ENCODE measurements at places on chromosomes 1 and 21. TPM values are rescaled to one million over a fixed set of nuclear protein-coding genes. Genes with fewer than 3 reads are reported as not detected.

HRNR gene
- not detected for total RNA-seq

SYNJ1 gene
- total RNA-seq, result 25.0 TPM

DNA sequence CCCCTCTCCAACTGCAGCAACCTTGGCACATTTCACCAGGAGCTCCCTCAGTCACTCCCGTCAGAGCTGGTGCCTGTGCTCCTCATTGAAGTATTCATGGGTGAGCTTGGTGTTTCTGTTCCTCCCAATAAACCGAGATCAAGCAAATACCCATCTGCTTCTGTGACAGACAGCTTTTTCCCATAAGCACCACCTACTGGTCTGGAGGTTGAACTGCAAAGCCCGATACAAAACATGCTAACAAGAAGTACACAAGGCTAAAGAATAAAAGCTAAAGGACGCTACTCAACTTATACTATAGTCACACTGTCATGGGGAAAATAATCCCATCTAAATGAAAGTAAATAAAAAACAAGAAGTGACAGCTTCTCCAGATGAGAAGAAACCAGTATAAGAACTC, 111.9 kb upstream of the C21orf91 start:
- DNase-seq, result no peak

- no peak for DNase-seq
Observed at GRCh38 chr1:190104961-190105360, 372.7 kb downstream of the BRINP3 start.

DNA sequence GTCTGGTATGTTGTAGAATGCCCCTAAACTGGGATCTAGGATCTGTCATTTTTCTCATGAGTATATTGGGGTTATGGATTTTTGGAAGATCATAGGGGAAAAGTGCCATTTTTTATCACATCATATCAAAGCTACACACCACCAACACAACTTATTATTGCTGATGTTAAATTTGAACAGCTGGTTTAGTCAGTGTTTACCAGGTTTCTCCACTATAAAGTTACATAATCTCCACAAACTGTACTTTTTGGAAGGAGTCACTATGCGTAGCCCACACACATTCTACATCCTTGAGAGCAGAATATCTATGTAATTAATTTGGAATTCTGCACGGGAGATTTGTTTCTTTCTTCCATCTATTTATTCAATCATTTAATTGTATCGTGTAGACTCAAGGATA, 35.2 kb downstream of the RC3H1 start:
- DNase-seq, result no peak

DEPDC1 gene
- total RNA-seq, result 18.1 TPM

CHI3L1 gene
- 21.2 TPM for total RNA-seq

DNA sequence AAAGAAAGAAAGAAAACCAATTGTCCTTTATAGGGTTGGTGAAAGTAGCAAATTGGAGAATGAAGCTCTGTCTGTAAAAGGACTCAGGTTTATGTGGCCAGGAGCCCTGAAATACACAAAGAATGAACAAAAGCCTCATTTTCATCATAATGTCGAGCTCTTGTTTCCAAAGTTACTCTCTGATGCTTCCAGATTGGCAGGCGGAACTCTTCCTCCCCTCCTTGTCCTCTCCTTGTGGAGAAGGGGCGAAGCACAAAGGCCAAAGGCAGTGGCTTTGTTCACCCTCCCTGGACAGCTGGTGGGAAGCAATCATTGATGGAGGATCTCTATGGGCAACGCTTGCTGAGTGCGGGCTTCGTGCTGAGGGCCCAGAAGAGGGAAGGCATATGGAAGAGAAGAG, 5.6 kb downstream of the CA6 start:
- DNase-seq, result no peak

DNA sequence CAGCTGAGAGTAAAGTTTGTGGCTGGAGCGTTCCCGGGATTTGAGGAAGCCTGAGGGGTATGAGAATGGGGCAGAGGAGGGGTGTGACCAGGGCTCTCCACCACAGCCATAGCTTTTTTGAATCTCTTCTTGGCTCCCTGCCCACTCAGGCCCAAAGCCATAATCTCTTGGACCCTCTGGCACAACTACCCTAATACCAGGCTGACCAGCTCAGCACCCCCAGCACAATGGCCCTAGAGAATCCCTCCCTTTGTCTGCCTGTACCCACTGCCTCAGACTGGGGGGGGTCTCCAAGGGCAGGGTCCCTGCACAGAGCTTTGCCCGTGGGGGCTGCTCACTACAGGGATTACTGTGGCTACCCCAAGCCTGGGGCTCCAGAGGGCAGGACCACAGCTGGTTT, 7.5 kb downstream of the DENND4B start:
- no peak for DNase-seq

DNA sequence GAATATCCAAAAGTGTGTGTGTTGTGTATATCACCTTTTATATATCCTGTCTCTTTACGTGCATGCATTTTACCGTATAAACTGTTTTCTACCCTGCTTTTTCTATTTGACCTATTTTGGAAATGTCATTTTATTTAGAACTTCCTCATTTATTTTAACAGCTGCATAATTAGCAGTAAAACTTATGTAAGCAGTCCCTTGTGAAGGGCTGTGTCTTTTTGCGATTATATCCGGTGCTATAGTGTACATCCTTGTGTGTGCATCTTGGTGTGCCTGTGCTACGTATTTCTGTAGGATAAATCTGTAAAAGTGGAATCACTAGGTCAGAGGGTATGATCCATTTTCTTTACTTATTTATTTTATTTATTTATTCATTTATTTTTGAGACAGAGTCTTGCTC, 7.2 kb downstream of the LGALS8 start:
- DNase-seq, result no peak

ATF3 gene
- 1.8 TPM for total RNA-seq

- DNase-seq, result no peak
Observed at GRCh38 chr1:165933446-165934170, 106.2 kb downstream of the UCK2 start.

FCRL2 gene
- total RNA-seq, result 0.55 TPM

DNA sequence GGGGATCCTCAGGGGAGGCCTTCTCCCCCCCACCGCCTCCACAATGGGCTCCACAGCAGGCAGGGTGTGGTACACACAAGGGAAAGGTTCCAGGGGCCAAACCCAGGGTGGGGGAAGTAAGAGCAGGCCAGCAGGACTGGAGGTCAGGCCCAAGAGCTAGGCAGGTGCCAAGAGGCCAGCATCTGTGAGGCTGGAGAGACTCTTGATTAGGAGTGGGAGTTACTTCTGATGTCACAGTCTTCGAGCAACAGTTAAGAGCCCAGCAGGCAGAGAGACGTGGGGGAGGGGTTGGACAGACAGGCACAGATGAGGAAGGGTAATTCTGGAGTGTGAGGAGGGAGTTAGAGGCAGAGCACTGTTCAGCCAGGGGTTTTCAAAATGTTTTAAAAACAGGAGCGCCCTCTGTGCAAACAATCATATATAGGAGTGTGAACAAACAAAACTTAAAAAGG, 55.8 kb downstream of the SLC9A1 start:
- DNase-seq, result peak; percentile 81

DNA sequence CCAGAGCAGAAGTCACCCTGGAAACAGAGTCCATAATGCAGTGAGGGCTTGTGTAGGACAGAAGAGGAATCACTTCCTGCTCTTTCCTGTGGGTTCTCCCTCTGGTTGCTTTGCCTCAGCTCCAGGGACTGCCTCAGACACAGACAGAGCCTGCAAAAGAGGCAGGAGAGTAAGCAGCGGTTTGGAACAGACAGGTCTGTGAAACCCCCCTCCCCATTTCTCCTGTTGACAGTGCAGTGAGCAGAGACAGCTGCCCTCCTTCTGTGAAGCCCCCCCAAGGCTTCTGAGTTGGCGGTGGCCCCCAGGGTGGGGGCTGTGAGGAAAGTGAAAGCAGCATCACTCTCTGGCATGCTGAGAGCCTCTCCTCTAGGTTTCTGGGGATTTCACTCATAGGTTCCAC, 53.0 kb downstream of the MAB21L3 start:
- no peak for DNase-seq

DNA sequence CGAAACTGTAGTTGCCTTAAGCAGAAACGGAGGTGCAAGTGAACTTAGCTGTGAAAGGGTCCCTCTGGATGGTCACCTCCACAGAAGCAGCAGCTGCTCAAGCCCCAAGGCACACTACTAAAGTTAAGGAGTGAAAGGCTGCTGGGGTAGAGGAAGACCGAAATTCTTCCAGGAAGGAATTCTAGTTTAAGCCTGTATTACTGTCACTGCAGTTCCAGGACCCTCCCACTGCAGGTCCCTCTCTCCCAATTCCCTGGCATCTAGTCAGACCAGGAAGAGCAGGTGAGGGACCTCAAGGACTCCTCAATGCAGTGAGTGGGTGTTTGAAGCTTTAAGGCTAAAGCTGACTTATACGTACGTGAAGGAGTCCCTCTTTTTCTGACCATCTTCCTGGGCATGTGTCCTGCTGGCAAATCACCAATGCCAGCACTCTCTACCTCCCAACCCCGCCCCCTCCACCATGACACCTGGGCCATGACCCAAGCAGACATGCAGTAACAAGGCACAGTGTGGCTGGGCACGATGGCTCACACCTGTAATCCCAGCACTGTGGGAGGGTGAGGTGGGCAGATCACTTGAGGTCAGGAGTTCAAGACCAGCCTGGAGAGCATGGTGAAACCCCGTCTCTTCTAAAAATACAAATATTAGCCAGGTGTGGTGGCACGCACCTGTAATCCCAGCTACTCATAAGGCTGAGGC, 57.2 kb downstream of the TGFBR3 start:
- no peak for DNase-seq

- no peak for DNase-seq
Observed at GRCh38 chr1:212595787-212596714, 12.5 kb upstream of the ATF3 start.

DNA sequence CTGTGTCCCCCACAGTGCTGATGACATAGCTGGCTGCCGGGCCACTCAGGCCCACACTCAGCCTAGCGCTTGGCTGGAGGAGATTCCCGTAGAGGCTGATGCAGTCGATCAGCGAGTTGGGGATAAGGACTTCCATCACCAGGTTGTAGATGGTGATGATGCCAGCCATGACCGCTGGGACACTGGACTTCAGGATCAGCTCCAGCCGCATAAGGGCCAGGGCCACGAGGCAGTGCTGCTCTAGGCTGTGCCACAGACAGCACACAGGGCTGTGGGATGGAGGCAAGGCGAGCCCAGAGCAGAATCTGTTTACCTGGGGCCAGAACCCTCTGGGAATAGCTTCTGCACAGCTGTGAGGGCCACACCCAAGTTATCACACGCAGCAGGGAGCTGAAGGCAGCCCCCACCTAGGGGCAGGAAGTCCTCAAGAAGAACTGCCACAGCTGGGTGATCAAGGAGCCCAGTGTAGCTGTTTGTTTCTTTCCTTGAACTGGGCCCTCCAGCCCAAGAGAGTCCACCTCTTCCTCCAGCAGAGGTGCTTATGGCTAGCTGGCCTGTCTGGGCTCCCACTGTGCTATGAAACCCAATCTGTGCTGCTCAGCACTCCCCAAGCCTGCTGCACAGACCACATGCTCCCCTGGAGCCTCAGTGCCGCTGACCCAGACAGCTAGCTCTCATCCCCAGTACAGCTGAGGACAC, 6.2 kb downstream of the SLC2A1 start:
- DNase-seq, result no peak

CIART gene
- 4.9 TPM for total RNA-seq

CD1E gene
- total RNA-seq, result not detected

GRCh38 chr1:211928993-211929637, 98.6 kb upstream of the LPGAT1 start:
- no peak for DNase-seq

GJA5 gene
- 13.8 TPM for total RNA-seq

DNA sequence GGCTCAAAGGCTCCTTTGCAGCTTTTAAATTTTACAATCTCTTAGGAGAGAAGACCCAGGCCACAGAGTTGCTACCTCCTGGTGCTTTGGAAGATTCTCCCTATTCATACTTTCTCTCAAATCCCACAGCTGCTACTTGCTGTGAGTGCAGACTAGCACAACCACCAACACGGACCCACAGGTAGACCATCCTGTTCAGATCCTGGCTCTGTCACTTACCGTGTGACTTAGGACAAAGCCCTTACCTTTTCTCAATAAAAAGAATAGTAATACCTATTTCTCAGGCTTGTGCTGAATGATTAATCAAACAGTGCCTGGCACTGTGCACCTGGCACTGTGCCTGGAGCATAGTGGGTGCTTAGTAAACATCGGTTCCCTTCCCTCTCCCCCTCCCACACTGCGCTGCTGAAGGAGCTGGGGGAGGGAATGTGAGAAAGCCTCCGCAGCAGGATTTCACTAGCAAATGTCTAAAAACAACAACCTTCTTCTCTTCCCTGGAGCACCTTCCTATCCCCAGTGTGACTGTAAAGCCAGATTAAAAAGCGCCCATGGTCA, 81.7 kb downstream of the PGM1 start:
- DNase-seq, result no peak

DNA sequence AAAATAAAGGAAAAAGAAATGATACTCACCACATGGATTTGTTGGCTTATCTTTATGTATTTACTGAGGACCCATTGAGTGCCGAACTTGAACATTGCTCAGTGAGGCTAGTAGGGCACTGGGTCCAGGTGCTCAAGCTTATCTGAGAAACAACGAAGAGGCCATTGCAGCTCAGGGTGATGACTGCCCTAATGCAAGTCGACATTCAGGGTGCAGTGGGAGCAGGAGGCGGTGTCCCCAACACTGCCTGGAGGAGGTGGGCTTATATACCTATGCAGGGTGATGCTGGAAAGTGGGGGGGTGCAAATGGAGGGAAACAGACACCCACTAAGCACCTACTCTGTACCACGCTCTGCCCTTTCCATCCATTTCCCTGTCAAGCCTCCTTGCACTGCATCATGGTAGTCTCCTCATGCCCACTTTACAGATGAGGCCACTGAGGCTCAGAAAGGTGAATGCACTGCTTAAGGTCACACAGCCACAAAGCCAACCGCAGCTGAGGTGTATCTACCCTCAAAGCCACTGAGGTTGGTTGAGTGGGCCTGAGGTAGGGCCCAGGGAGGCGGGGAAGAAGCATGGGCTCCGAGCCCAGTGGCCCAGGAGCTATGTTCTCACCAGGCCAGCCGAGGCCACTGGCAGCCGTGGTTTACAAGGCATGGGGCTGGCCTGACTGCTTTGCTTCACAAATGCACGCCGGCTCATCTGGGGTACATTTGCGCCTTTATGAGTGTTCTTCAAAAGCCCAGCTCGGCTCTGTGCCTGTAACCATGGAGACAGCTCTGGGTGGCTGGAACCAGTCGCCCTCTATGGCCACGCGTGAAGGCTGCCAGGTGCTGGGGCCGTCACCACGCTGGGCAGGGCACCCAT, 103.8 kb downstream of the EPHB2 start:
- peak; percentile 45 for DNase-seq

- no peak for DNase-seq
Observed at GRCh38 chr21:37342046-37342632, 24.4 kb upstream of the DYRK1A start.

MIGA1 gene
- 13.8 TPM for total RNA-seq

RIPPLY3 gene
- not detected for total RNA-seq

Measured in uterus (tissue), 4 donors.